ENCODE measurements at places on chromosomes 13 and 19.

DNA sequence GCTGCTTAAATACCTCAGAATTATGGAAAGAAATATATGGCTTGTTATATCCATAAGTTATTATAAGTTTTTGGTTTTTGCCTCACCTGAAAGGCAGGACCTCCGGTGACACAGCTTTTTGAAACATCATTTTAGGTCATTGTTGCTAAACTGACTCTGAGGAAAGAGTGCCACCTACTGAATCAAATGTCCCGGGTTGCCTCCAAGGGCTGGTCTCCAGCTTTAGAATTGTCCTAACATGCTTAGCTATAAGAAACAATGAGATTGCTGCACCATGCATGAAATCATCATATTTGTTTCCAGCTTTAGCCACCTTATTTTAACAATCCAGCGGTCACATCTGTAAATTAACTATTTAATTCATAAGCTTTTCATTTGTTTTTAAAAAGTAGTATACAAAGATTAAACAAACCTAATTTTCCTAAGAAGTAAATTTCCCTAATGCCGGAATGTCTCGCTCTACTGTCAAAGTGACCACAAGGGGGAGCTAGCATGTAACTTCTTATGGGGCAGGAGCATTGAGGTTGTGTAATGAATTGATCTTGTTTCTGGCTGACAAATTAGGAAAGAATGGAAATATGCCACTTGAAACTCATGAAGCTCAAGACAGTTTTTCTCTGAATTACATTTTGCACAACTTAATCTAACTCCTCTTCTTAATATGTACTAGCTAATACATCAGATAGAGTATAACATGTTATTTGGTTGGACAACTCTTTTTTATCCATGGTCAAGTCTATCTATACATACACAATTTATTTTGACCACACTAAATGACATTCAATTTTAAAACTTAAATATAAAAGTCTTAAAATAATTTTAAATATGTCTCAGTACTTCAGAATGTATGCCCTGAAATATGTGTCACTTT is 6.7 kb upstream of the PCDH17 start:
- DNase-seq = peak; percentile 26

DNA sequence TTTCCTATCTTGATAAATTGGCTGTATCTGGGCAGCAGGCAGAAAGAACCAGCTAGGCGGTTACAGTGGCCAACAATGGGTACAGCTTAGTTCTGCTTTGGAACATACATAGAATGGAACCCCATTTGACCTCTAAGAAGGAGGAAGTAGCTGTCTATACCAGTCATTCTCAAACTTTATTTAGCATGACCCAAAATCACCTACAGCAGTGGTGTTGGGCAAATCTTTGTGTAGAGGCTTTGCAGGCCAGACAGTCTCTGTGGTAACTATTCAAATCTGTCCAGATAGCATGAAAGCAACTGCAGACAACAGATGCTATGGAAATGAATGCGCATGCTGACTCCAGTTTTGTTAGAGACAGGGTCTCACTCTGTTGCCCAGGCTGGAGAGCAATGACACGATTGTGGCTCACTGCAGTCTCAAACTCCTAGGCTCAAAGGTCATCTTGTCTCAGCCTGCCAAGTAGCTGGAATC is 12.0 kb upstream of the KCNC3 start:
- no peak for DNase-seq

DNA sequence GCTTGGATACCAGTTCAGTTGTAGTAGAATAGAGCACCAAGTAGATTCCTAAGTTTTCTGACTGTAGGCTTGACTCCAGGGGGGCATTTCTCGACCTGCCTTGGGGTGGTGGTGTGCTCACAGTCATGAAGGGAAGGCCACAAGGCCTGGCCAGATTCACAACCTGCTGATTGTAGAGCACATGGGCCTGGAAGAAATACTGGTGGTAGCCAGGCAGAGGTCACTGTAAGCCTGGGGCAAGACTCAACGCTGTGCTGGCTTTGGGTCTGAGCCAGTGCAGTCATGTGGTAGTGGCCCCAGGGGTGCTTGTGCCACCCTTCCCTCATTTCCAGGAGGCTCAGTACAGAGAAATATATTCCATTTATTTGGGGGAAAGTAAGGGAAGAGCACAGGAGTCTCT is 832.3 kb upstream of the SLC10A2 start:
- no peak for DNase-seq

GRCh38 chr13:28568286-28568685 is 73.4 kb upstream of the FLT1 start:
- DNase-seq = peak; percentile 20

- DNase-seq = no peak
Measured at GRCh38 chr19:16614941-16615340, 13.1 kb downstream of the MED26 start.

DNA sequence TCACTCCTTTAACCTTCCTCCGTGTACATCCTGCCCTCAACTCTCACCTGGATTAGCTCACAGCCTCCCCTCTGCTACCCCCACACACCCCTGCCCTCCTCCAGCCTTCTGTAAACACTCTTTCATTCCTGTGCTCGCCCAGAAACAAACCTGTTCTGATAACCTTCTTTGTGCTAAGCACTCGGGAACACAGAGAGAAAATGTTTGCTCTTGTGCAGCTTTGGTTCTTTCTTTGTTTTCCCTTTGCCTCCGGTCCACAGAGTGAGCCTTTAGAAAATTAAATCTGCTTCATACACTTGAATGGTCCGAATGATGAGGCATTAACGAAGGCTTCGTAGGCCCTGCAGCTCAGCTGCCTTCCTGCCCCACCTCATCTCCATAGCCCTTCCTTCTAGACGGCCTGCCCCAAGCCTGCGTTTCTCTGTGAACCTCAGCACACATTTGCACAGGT is 6.6 kb upstream of the ZDHHC20 start:
- DNase-seq = no peak

- no peak for DNase-seq
Measured at GRCh38 chr19:802498-803098, 5.3 kb downstream of the PTBP1 start.

GRCh38 chr13:110700641-110701040 is 5.3 kb downstream of the CARS2 start:
- no peak for DNase-seq

DNA sequence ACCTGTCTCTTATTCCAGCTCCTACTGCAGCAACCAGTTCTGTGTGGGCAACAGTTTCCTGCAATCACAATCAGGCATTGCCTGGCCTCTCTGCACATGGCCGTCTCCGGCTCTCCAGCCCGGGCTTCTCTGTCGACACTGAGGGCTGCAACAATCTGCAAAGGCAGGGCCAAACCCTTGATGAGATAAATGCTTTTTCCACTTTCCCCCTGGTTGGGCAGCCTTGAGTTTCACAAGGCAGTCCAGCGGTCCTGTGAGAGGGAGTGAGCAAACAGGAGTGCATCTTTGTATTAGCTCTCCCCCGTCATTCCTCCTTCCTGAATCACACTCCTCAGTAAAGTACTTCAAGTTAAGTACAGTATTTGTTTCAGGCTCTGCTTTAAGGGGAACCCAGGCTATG is 40.7 kb upstream of the VWA8 start:
- DNase-seq = no peak

DNA sequence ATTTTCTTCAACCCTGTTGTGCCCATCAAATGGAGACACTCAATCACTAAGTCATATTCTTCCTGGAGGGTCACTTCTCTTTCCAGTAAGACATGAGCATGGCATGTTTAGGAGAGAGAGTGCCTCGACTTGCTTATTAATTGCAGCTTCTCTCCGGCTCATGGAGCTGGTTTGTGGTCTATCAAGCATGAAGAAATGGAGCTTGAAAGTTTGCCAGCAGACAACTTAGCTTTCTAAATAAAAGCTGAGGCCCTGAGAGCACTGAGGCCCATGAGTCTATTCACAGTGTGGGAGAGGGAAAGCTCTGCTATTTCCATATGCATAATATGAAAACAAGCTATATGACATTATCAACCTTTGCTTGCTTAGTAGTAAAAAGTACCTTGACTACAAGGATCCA is 378.5 kb downstream of the FGF9 start:
- DNase-seq = no peak

GRCh38 chr19:35471946-35472345 is 18.3 kb downstream of the KRTDAP start:
- no peak for DNase-seq

GRCh38 chr19:39192846-39193245 is 3.9 kb upstream of the NCCRP1 start:
- no peak for DNase-seq

- no peak for DNase-seq
Measured at GRCh38 chr13:40611635-40612034, 54.8 kb downstream of the FOXO1 start.

DNA sequence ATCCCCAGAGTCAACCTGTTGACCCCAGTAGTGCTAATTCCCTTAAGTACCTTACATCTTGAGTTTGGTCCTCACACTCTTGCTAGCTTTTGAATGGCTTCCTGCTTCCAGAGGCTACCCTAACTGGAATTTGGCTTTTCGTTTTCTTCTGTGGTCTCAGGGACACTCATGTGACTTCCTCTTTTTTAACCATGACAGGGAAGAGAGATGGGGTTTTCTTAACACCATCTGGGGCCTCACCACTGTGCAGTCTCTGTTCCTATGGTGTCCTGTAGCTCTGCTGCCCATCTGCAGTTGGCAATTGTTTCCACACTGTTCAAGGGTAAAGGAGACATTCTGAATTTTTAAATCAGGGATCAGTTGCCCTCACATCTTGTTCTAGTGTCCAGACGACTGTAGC is 66.7 kb downstream of the SLC10A2 start:
- no peak for DNase-seq

GRCh38 chr19:37864501-37864900 is 41.9 kb downstream of the WDR87 start:
- DNase-seq = no peak

DNA sequence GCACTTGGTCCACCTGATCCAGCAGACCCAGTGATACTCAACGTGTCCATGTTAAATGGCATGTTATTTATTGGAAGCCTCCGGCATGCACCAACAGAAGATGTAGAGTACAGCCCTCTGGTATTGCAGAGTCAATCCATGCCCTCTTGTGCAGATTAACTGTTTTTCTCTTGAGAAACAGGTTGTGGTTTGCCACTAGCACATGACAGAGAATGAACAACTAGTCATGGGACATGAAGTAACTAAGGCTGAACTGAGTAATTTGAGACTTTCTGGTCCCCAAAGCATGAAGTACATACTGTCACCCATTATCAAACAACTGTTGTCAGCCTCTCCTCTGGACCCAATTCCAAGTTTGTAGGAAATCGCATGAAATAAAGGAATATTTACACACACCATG is 3.2 kb downstream of the ZNF562 start:
- DNase-seq = no peak

GRCh38 chr13:28545583-28546333 is 50.8 kb upstream of the FLT1 start:
- no peak for DNase-seq

DNA sequence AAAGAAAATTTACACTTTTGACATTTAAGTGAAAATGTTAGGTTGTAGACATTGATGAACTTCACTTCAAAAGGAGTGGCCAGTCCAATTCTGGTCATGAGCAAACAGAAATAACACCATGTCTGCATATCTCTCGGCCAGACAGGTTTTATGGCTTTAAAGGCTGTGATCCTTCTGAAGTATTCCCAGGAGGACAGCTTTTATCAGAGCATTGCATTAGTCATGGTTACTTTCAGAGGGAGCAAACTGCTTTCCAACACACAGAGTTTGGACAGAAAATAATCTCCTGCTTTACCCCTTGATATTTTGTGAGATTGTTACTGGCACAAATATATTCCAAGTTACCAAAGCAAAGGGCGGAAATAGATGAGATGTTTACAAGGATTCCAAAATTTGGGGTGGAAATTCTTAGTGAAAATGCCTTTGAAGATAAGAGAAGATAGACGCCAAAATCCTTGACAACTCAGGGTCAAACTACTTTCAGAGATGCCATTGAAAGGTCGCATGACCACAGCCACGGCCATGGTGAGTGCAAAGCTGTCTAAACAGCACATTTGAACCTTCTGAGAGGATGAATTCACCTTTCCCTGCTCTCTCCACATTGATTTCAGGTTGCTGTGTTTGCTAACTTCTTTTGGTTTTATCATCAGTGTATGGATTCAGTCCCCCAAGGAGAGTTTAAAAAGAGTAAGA is 584.5 kb upstream of the SGCG start:
- no peak for DNase-seq

- DNase-seq = no peak
Measured at GRCh38 chr13:47678201-47678968, 322.7 kb downstream of the SUCLA2 start.

- no peak for DNase-seq
Measured at GRCh38 chr13:21420706-21421105, 38.4 kb downstream of the ZDHHC20 start.

DNA sequence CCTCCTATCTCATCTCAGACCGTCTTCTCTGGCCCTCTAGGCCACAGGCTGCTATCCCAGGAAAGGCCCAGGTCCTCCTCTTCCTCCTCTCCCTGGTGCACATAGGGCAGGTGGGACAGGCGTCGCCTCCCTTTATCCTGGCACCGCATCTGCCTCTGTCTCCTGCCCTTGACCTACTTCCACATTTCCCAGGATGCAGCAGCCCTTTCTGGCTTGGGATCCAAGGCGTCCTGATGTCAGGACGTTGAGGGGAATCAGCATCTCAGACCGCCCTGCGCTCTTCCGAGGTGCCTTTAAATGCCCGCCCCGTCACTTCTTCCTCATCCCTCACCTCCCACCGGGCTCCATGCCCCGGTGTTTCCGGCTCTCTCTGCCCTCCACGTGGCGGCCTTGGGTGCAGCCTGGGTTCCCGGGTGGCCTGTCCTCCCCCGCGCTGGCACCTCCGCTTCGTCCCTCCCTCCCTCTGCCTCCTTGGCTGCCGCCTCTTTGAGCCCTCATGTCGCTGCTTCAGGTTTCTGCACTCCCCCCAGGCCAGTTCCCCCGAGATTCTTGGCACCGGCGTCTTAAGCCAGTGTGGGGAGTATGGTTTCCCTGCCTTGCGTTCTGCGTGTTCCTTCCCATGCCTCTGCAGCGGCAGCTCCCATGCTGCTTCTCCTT is 66.3 kb downstream of the KDM4B start:
- DNase-seq = no peak
